ENCODE measurements at places on chromosomes 1 and 21.
A peak's percentile ranks its signal among the peaks of the same experiment; 100 is the strongest.

- no peak for DNase-seq
Observed at GRCh38 chr1:44256762-44257554, 43.7 kb downstream of the DMAP1 start.

- peak; percentile 45 for DNase-seq
Observed at GRCh38 chr1:153352523-153352922, 3.9 kb upstream of the PGLYRP4 start.

DNA sequence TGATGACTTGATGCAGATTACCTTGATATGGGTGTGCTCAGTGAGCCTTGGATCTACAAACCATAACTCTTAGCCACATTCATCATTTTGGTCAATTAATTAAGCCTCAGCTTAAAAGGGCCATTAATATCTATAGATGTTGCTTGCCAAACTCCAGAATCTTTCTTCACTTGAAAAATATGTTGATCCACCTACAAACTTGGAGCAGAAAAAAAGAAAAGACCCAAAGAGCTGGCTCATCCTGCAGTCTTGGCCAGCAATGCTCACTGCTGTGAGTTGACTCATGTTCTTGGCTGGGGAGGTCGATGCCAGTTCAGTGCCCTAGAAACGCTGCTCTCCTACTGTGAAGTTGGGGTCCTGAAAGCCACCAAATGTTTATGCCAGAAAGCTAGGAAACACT, 75.4 kb downstream of the DPT start:
- DNase-seq: peak; percentile 5

GRCh38 chr1:44310006-44310405, 45.1 kb downstream of the ERI3 start:
- DNase-seq: no peak

- no peak for DNase-seq
Observed at GRCh38 chr1:150441121-150441520, 46.1 kb upstream of the TARS2 start.

- peak; percentile 71 for DNase-seq
Observed at GRCh38 chr1:155729031-155729898, 40.4 kb downstream of the DAP3 start.

DNA sequence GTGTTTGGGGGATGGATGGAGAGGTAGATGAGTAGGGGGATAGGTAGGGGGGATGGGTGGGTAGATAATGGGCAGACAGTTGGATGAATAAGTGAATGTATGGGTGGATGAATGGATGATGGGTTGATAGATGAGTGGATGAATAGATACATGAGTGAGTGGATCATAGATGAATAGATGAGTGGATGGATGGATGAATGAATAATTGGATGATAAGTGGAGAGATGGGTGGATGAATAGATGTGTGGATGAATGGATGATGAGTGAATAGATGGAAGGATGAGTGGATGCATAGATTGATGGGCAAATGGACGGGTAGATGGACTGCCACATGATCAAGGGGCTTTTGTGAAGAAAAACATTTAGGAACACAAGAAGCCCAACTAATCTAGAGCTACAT, 133.3 kb upstream of the F3 start:
- no peak for DNase-seq

- peak; percentile 50 for DNase-seq
Observed at GRCh38 chr1:31705080-31705866, 1.5 kb upstream of the COL16A1 start.

DNA sequence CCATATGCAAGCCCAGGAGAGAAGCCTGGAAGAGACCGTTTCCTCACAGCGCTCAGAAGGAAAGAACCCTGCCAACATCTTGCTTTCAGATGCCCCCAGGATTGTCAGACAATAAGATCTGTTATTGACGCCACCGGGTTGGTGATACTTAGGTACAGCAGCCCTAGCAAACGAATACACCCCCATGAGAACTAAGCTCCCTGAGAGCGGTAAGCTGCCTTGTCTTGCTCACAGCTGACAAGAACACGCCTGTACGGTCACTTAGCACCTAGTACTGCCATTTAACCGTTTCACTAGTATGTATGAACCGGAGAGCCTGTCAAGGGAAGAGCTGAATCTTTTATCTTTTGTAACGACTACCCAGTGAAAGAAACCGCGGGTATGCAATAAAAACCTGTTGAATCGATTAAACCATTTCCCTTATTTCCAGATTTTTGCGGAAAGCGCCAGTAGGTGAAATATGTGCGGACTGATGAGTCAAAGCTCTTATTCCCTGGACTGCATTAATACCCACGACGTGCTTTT, 619 bp upstream of the ZBTB8B start:
- peak; percentile 62 for DNase-seq

- DNase-seq: peak; percentile 5
Observed at GRCh38 chr1:214224611-214225354, 56.2 kb upstream of the SMYD2 start.

DNA sequence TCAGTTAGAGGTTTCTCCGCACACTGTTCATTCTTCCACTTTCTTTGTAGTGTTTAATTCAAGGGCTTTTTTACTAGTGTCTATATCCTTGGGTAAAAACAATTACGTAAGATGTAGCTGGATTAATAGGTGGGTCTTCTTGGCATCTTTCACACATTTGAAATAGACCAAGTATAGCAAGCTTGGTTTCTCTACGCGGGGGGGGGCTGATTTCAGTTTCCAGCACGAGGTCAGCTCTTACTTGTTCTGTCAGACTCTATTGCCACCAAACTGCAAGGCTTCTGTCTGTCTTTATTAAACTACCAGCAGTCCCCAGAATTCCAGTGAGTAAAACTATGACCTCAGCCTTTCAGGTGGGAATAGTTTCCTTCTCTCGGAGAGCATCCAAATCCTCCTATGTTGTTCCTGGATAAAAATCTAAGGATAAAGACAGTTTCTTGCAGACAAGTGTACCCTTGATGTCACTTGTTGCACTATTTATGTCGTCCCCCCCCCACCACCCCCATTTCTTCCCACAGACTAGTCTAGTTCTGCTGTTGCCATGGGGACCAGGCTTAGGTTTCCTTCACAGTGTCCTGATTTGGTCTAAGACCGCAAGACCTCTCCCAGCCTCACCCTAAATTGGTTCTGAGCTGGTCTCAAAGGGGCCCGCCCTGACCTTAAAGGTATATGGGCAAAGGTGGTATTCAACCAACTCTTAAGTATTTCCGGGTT, 17.0 kb downstream of the SPATA46 start:
- no peak for DNase-seq
